ENCODE measurements at places on chromosomes 4 and X.

DNA sequence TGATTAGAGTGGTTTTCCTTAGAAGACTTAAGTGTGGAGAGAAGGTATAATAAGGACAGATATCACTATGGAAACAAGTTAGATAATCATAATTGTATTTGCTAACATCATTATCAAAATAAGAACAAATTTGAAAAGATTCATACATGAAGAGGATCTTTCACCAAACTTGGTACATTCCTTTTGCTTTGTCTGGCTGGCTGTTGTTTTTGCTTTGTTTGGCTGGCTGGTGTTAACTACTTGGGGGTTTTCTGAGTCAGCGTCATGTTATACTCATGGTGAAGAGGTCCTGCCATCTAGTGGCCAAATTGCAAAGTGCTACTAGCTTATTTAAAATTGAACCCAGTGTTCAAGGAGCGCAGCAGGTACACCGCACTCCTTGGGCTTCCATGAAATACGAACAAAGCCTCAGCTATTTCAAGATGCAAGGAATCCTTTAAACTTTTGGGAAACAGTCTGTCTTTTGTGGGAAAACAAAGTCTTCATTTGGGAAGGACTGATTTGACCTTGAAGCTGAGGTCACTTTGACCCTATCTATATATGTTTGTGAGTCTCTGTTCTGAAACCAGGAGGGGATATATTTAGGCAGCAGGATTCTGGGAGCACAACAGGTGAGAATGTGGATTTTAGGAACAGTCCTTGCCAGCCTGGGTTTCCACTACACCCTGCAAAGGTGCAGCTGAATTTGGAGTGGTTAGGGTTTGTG lies 129.7 kb downstream of the PLS3 start:
- DNase-seq, result peak; percentile 82

DNA sequence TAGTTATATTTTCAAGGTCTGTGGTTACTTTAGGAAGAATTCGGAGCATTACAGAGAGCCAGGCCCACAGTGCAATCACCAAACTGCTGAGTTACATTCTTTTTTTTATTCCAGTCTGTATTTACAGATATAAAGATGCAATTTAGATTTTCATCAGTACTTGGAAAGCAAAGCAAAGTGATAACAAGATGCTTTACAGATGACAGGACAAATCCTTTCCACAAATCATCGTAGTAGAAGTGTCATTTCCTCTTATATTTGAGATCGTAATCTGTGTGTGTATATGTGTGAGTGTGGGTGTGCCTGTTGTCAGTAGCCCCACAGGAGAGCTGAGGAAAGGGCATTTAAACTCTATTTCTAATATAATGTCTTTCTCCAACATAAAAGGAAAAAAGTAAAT lies 1893.7 kb downstream of the STIM2 start:
- no peak for DNase-seq

DNA sequence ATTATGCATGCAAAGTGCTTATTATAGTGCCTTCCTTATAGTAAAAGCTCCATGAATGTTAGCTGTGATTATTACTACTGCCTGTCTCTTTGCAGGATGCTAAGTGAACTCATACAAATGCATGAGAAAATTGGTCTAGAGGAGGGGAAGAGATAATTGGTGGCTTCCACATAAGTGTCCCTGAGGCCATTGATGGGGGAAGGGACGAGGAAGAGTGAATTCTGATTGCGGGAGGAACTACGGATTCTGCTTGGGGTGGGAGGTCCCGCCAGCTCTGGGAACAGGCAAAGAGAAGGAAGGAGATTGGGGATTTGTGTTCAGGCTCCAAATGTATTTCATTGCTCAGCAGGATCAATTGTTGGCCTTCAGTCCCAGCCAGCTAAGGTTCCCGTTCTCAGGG lies 11.6 kb upstream of the ARHGAP36 start:
- no peak for DNase-seq

- DNase-seq, result peak; percentile 58
These were observed 102.7 kb upstream of the RBPJ start for GRCh38 chr4:26217961-26218676.

GRCh38 chr4:122826553-122827257 lies at the start of gene FGF2:
Gene FGF2, plus strand, starts transcription at chr4:122826831. Its CDS starts 344 bp downstream, at chr4:122827175.
- peak; percentile 88 for DNase-seq

DNA sequence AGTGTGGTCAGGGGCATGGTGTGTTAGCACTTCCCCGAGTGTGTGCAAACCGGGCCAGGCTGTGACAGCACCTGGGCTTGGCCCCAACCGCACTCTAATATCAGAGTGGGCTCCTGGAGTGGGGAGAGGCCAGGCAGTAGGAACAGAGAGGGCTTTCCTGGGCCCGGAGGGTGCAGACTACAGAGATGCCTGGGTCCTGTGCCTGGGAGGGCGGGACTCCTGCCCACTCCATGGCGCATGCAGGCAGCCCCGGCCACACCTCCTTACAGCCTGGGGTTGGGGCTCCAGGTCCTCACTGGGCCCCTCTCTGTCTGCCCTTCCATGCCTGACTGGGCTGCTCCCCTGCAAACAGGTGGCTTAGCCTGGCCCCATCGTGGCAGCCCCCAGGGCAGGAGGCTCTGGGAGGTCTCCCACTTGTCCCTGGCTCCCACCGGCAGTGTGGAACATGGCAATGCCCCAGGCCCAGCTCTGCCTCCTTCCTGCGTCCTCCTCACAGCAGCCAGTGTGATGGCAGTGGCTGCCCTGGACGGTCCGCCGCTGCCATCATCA lies 60.4 kb downstream of the AGA start:
- DNase-seq, result no peak

- DNase-seq, result no peak
These were observed 33.1 kb downstream of the LEF1 start for GRCh38 chr4:108135549-108136209.

- DNase-seq, result no peak
These were observed 45.8 kb downstream of the AREG start for GRCh38 chr4:74490736-74491135.

DNA sequence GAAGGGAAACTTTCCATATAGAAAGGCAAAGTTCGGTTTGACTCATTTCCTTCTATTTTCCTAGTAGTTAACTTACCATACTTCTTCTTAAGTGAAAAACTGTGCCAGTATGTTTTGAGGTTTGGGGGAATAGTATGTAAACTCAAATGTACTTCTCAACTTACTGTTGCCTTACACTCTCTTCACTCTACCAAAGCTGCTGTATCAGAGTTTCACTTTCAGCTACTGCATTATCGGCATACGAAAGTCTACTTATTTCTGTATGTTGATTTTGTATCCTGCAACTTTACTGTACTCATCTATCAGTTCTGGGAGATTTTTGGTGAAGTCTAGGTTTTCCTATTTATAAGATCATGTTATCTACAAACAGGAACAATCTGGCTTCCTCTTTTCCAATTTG lies 932.7 kb downstream of the FAT4 start:
- no peak for DNase-seq

DNA sequence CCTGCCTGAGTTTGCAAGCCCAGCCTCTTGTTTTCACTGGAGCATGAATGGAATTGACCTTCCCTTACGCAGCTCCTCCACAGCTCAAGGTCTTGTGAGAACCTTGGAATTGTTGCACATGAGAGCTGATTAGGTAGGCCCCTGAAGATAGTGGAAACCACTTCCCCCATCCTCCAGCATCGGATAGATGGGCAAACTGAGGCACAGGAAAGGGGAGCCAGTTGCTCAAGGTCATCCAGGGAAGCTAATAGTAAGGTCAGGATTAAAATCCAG lies 27.2 kb downstream of the PJA1 start:
- no peak for DNase-seq

GRCh38 chr4:100593935-100594334 lies 76.1 kb upstream of the EMCN start:
- DNase-seq, result no peak

- DNase-seq, result no peak
These were observed 7.1 kb downstream of the SMARCAD1 start for GRCh38 chr4:94214703-94215319.
